HFFc6 (cell line): ENCODE measurements at places on chromosomes 3 and 15. TPM values are rescaled to one million over a fixed set of nuclear protein-coding genes. Genes with fewer than 3 reads are reported as not detected.
A peak's percentile ranks its signal among the peaks of the same experiment; 100 is the strongest.

Gene KLHL6
- not detected in 3 replicates for total RNA-seq

Gene SRGAP3
- 0.47 to 0.92 TPM (median 0.69 TPM) in 3 replicates for total RNA-seq

- H3K4me3 ChIP-seq, result no peak overlapping the region
- no peak overlapping the region for H3K27ac ChIP-seq
- DNase-seq, result no peak
These were observed 8.4 kb upstream of the DCAF1 start for GRCh38 chr3:51508255-51508654.

Gene ANKUB1
- not detected in 3 replicates for total RNA-seq

Gene COL8A1
- total RNA-seq, result 28.5 to 83.3 TPM (median 50.0 TPM) in 3 replicates

Gene FRMD4B
- total RNA-seq, result 0.07 to 0.16 TPM (median 0.13 TPM) in 3 replicates

DNA sequence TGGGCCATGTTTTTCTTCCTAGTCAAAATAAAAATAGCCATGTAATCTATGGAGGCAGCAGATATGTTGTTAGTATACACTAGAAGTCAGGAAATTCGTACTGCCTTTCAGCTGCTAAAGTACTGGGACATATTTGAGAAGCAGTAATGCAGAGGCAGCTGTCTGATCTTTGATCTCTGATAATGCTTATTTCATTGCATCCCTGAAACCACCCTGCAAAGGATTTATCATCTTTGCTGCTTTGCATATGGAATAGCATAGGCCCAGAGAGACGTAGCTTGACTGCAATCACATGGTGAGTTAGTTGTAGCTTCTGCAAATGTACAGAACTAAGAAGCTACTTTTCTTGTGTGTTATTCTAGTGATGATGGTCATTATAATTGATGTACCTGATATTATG, 52.4 kb downstream of the RBM6 start:
- H3K27ac ChIP-seq, result no peak overlapping the region
- H3K4me1 ChIP-seq, result peaks cover 3% of the 10 kb centered on the region
- H3K27me3 ChIP-seq, result no peaks in the 10 kb centered on the region

GRCh38 chr3:138019281-138020069, 9.5 kb downstream of the CLDN18 start:
- no peaks in the 10 kb centered on the region; the same call in 1 of the 2 replicates for H3K36me3 ChIP-seq
- H3K4me3 ChIP-seq, result no peak overlapping the region
- peaks cover 12% of the 10 kb centered on the region for H3K4me1 ChIP-seq
- DNase-seq, result no peak
- no peaks in the 10 kb centered on the region for H3K27me3 ChIP-seq

DNA sequence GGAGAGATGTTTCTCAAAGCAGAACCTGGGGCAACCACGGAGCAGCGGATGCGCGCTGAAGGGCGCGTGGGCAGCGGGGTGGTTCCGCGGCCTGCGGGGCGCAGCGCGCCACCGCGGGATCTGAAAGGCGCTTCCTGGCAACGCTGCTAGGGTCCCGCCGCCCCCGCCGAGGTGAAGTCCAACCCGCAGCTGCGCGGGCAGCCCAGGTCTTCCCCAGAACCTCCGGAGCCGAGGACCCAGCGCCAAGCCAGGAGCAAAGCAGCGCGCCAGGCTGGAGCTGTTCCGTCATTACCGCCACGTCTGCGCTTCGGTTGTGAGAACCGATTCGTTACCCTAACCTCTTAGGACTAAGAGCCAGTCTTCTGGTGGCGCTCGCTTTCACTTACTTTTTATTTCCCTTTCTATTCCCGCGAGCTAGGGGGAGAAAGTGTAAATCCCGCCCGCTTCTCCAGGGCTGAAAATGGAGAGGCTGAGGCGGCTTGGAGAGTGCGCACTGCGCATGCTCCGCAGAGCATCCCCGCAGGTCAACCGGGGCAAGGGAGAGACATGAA, 3.2 kb upstream of the GABRG3 start:
- no peak overlapping the region for H3K27ac ChIP-seq
- no peaks in the 10 kb centered on the region for H3K4me1 ChIP-seq
- H3K36me3 ChIP-seq, result peaks cover 5% of the 10 kb centered on the region; the same call in 1 of the 2 replicates
- H3K27me3 ChIP-seq, result no peaks in the 10 kb centered on the region; the same call in 1 of the 2 replicates

DNA sequence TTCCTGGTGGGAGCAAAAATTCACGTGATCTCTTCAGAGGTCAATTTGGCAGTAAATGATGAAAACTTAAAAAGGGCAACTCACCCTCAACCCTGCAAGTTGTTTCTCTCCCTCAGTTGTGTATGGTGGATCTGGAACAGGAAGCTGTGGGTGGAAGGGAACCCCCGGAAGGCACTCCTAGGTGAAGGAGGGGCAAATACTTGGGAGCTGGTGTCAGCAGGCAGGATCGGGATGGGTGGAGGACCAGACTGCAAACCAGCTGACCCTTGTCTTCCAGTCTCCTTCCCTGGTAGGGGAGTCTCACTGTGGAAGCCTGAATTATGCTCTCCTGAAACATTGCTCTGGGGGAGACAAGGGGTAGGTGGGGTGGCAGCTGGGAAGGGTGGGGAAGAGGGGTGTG, 33.5 kb downstream of the PRR23E start:
- H3K27ac ChIP-seq, result no peak overlapping the region
- peak overlapping the region; percentile 29; the same call in 1 of the 2 replicates for H3K4me3 ChIP-seq
- H3K4me1 ChIP-seq, result peaks cover 8% of the 10 kb centered on the region
- H3K36me3 ChIP-seq, result peaks cover 5% of the 10 kb centered on the region; the same call in 1 of the 2 replicates
- peak; percentile 7 for DNase-seq

DNA sequence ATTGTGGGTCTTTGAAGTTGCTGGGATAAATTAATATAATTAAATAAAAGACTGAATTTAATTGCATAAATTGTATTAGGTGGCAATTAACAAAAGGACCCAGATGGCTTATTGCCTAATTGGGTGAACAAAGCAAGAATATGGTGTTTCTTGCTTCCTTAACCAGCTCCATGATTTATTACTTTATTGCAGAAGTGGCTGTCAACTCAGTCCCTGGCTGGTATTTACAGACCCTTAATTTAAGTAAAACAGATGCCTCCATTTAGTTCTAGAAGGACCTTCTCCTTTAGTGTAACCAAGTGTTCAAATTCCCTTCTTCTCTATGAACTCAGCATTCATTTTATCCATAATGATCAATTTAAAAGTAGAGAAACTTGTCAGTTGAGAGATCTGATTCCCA, 35.1 kb downstream of the DPH3 start:
- DNase-seq, result no peak
- H3K4me1 ChIP-seq, result peaks cover 7% of the 10 kb centered on the region; the same call in 1 of the 2 replicates
- no peaks in the 10 kb centered on the region for H3K36me3 ChIP-seq
